NCI-H2081 treated with DMSO at 0.1 percent for 48 hours (cell line): ENCODE measurements at places on chromosomes 5 and 9.

DNA sequence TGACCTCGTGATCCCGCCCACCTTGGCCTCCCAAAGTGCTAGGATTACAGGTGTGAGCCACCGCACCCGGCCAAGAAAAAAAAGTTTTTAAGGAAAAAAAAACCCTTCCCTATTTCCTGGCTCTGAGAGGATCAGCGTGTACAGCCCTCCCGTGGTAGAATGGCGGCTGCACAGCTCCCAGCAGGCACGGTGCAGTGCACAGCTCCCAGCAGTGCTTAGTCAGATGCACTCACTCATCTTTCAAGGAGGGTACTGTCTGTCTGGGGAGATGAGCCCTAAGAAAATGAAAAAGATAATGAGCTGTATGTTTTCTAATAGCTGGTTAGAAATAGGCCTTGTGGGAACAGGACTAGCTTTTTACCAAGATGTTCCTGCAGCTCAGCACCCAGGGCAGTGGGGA lies 36.7 kb upstream of the SLC2A8 start:
- no peak for DNase-seq

DNA sequence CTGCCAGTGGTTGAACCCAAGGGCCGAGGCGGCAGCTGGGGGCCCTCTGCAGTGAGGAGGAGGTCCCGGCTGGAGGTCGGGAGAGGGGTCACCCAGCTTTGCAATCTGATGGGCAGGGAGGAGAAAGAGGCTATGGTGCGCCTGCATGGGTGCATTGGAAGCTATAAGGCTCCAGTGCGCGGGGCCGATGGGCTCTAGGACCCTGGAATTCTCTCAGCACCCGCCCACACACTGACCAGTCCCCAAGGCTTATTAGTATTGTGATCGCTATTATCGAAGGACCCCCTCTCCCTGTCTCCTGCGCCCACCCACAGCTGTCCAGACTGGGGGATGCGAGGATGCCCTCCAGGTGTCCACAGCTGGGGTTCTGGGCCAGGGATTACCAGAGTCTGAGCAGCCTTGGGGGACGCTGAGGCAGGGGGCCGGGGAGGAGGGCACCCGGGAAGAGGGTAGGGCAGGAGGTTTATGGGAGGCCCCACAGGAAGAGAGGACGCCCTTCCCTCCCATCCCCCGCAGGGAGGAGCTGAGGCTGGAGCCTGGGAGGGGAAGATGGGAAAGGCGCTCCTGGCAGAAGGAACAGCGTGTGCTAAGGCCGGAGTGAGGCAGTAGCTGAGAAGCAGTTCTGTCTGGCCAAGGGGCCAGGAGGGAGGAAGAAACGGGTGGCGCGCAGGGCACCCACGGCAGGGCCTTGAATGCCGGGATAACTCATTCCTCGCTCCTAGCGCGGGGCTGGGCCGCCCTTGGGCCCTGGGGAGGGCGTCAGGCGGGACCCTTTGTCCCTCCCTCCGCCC lies 24.2 kb downstream of the C9orf50 start:
- DNase-seq: no peak

- DNase-seq: no peak
Observed at GRCh38 chr9:72704688-72705375, 183.4 kb downstream of the TMC1 start.

GRCh38 chr5:127871503-127872153 lies 168.4 kb downstream of the CCDC192 start:
- DNase-seq: no peak

- no peak for DNase-seq
Observed at GRCh38 chr9:137788561-137789294, 88.9 kb upstream of the CACNA1B start.

- DNase-seq: no peak
Observed at GRCh38 chr5:156893517-156893916, 43.4 kb downstream of the PPP1R2B start.

DNA sequence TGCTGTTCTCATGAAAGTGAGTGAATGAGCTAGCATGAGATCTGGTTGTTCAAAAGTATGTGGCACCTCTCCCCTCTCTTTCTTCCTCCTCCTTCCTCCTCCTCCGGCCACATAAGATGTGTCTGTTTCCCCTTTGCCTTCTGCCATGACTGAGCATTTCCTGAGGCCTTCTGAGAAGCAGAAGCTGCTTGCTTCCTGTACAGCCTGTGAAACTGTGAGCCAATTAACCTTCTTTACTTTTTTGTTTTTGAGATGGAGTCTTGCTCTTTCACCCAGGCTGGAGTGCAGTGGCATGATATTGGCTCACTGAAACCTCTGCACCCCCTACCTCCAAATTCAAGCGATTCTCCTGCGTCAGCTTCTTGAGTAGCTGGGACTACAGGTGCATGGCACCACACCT lies 6.1 kb downstream of the S100Z start:
- no peak for DNase-seq

DNA sequence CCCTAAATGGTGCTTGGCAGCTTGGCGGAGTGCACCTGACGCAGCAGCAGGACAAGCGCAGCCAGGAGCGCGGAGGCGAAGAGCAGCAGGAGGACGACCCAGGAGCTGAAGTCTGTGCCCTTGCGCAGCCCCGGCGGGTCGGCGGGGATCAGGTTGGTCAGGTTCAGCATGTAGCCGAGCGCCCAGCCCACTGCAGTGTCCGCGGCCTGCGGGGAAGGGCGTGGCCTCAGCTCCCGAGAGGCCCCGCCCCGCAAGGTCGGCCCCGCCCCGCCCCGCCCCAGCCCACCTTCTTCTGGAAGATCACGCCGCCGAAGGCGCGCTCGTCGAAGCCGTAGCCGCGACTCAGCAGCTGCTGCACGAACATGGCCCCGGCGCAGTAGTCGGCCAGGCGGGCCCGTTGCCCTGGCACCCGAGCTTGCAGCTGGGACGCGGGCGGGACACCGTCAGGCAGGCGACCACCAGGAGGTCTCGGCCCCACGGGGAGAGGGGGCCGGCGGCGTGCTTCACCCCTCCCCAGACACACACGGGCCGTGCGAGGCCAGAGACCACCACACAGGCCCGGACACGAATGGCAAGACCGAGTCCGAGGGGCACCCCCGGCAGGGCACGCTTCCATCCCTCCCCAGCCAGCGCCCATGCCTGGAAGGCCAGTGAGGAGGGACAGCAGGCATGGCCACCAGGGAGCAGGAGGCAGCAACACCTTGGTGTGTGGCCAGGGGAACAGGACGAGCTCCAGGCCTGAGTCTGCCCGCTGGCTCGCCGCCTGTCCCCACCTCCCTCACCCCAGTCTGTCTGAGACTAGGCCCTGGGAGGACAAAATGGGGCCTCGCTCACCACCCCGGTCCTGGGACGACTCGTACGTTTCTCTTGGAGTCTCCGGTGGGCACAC lies 2.9 kb upstream of the NPDC1 start:
- no peak for DNase-seq

GRCh38 chr9:132242621-132243155 lies 80.8 kb downstream of the NTNG2 start:
- no peak for DNase-seq

GRCh38 chr5:172186114-172186695 lies 1.8 kb downstream of the STK10 start:
- no peak for DNase-seq

DNA sequence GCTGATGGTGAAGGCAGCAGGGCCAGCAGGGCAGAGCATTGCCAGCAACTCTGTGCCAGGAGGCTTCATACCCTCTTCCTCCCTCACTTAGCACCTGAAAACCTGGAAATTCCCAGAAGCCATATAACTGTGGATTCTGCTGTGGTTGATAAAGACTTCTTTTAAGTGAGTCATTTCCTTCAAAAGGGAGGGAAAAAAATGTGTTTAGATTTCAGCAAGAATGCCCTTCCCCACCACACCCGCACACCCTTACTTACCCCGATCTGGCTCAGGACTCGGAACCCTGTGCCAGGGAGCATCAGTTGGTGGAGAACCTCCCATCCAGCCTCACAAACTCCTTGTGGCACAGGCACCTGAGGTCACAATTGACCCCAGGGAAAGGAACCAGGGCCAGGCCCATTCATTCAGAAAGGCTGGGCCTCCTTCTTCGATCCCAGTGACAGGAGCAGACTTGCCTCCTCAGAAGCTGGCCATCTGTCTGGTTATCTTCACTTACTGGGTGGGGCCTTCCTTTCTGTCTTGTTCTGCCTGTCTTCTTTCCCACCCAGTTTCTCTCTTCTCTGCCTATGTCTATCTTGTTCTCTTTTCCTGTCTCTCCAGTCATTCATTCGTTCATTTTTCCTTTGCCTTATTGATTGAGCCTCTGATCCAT lies 62.6 kb downstream of the PLAC8L1 start:
- DNase-seq: no peak

- DNase-seq: no peak
Observed at GRCh38 chr9:34741628-34742027, 31.7 kb upstream of the CCL21 start.

- no peak for DNase-seq
Observed at GRCh38 chr5:138033907-138034306, 1.0 kb upstream of the FAM13B start.

DNA sequence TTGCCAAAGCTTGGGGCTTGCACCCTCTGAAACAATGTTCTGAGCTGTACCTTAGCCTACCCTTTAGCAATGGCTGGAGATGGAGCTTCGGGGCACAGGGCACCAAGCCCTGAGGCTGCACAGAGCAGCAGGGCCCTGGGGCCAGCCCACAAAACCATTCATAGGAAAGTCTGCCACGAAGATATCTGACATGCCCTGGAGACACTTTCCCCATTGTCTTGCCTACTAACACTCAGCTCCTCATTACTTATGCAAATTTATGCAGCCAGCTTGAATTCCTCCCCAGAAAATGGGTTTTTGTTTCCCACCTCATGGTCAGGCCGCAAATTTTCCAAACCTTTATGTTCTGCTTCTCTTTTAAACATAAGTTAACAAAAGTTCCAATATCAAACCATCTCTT lies 105.7 kb downstream of the DTWD2 start:
- DNase-seq: no peak

GRCh38 chr9:74598874-74599273 lies 101.7 kb downstream of the RORB start:
- no peak for DNase-seq

- DNase-seq: no peak
Observed at GRCh38 chr5:120405923-120406322, 58.2 kb upstream of the PRR16 start.

- peak; percentile 46 for DNase-seq
Observed at GRCh38 chr5:134240421-134240962, 14.6 kb upstream of the PPP2CA start.

DNA sequence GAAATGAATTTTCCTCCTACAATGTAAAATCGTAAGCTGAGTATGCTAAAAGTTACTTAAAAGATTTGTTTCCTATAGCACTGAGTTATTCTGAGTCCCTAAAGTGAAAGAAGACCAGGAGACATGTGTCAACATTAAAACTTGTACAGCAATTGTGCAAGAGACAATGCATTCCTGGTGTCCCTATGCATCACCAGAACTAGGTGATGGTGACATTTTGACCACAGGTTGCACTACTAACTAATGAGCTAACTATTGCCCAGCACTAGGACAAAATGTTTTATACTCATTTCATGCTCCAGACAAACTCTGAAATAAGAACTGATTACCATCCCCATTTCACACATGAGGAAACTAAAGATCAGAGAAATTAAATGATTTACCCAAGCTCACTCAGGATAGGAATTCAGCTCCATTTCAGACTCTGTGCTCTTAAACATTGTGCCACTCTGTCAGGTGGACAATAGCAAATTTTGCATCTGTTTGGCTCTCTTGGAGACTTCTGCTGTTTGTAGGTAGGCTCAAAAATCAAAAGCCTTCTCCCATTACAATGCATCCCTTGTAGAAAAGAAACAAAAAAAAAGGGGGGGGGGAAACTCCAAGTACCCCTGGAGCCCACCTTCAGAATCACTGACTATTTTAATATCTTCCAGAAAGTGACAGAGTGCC lies 269.2 kb downstream of the ACTL7B start:
- no peak for DNase-seq

GRCh38 chr5:64958757-64959391 lies 190.1 kb downstream of the CWC27 start:
- no peak for DNase-seq

- DNase-seq: no peak
Observed at GRCh38 chr9:8907868-8908267, 1108.3 kb upstream of the DMAC1 start.

- DNase-seq: peak; percentile 69
Observed at GRCh38 chr5:11904265-11904906, at the start of gene CTNND2. Gene CTNND2 (minus strand): TSS chr5:11904446. CDS start chr5:11903853, 593 bp downstream.

- peak; percentile 11 for DNase-seq
Observed at GRCh38 chr5:12292610-12293204, 388.5 kb upstream of the CTNND2 start.

DNA sequence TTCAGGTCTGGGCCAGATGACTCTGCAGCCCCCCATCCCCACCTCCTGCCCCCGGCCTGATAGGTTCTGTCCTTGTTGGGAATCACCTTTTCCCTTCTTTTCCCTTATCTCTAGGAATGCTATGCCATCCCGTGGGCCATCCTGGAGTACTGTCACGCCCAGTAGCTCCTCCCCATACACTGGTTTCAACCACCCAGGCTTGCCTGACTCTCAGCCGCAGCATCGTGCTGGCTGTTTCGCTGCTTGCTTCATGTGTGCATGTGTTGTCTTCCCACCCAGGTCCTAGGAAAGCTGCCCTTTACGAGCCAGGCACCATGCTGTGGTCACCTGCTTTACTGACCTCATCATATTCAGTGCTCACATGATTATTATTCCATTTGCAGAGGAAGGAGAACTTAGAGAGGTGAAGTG lies 71.8 kb downstream of the ANGPTL2 start:
- no peak for DNase-seq

- no peak for DNase-seq
Observed at GRCh38 chr9:89234205-89235067, 55.8 kb upstream of the SHC3 start.

GRCh38 chr5:83204651-83205050 lies 127.3 kb downstream of the XRCC4 start:
- DNase-seq: no peak

DNA sequence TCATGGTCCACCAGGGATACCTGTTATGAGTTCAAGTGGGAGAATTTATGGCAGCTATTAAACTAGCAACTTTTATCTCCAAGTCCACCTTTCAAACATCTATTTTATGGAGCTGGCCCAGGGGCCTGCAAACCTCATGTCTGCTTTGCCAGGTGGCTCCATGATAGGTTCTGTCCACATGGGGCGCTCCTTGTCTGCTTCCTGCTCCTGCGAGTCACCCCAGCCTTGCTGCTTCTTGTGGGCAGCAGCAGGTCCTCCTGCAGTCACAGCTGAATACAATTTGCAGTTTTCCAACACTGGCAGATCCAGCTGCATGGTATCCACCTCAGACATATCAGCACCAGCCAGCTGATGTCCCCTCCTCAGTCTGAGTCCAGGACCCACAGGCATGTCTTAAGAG lies 39.6 kb upstream of the FRRS1L start:
- no peak for DNase-seq
